ENCODE measurements at places on chromosomes 6 and 20.

DNA sequence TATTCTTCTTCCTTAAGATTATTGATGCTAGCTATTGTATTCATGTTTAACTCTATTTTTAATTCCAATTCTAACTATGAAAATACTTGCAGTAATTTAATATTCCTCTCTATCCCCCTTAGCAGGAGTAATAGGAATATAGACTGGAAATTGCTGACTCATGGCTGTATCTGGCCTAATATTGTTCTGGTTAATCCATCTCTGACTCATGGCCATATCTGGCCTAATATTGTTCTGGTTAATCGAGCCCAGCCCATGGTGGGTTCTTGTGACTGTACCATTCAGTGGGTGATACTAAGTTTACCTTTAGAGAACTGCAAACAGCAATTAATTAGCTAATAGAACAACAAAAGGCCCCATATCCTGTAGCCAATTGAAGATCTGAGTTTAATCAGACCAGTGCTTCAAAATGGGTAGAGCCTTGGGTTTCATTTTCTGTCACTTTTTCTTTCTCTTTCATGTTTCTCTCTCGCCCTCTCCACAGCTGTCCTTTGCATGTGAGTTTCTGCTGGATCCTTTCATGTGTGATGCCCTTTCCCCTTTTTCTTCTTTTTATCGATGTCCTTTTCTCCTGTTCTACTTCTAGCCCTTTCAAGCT, 50.6 kb downstream of the SLC22A3 start:
- DNase-seq = no peak

- no peak for DNase-seq
Observed at GRCh38 chr6:137866200-137866913, 702 bp upstream of the TNFAIP3 start.

DNA sequence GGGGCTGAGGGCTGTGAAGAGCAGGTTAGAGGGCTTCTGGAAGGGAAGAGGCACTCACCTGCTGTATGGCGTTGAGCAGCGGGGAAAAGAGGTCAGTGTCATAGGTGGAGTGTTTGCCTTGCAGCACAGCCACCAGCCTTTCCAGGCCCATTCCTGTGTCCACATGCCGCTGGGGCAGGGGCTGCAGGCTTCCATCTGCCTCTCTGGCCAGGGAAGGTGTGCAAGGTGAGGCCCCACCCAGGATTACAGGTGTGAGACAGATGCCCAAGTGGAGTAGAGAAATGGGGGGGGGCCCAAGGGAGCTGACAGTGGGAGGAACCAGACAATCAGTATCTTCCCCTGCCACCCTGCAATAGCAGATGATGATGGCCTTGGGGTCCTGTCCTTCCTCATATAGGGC, 2.9 kb downstream of the AARS2 start:
- no peak for DNase-seq

DNA sequence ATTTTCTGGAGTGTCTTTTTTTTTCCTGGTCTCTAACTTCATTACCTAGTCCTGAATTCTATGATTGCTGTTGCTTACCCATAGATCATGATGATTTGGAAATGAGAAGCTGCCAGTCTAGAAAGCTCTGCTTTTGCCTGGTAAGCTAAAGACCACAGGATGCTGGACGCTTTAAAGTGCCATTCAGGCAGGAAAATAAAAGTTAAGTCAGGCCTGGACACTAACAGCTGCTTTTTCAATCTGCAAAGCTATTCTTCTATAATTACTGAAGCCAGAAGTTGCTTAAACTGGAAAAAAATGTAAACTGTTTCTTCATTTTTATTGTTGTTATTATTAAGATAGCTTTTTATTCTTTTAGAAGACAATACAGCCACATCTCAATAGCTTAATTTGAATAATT, 129.8 kb upstream of the SPACA1 start:
- DNase-seq = no peak

GRCh38 chr6:111661541-111662061, 55.9 kb upstream of the TRAF3IP2 start:
- no peak for DNase-seq

DNA sequence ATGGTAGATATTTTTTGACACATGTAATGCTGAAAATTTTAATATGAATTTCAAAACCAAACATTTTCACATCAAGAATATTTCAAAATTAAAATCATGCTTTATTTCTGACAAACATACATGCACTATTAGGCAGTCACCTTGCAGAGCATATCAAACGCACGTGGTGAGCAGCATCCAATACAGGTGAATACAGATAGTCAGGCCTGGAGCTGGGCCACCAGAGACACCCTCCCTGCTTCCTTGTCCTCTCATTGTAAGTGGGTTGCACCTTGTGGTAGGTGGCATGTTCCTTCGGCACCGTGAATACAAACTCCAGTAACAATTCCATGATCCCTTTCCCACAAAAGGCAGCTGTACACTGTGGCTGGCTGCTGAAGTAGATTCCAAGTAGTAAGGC, 8.9 kb downstream of the REV3L start:
- DNase-seq = no peak

GRCh38 chr6:125550892-125551291, 198.5 kb upstream of the HEY2 start:
- DNase-seq = no peak

All from AG08396 (cell line).